CD4-positive, alpha-beta T cell treated with Interleukin-10 for 1 hour (primary cell): ENCODE measurements at places on chromosomes 11 and 22.

GRCh38 chr22:48576333-48577013, 1251.2 kb downstream of the BRD1 start:
- no peak for DNase-seq

- DNase-seq = no peak
These were observed 16.1 kb downstream of the MFNG start for GRCh38 chr22:37470087-37470445.

- DNase-seq = no peak
These were observed 15.3 kb downstream of the LINC01488 start for GRCh38 chr11:69496631-69497220.

DNA sequence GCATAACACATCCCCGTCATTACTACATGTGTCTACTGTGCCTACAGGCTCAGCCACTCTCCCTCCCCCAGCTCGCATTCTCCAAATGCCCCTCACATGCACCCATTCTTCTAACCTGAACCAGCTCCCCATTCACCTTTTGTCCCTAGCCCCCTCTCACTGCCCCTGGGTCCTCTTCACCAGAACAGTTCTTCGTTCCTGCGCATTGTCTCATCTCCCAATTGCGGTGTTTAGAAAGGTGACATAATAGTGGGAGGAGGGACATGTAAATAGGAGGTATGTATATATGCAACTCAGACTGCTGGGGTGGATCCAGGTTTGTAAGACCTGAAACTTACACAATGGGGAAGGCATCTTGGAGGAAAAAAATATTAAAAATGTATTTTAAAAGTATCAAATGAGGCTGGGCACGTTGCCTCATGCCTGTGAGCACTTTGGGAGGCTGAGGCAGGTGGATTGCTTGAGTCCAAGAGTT, 4.7 kb upstream of the VSIG2 start:
- no peak for DNase-seq

GRCh38 chr11:45473341-45473895, 187.3 kb upstream of the SYT13 start:
- DNase-seq = no peak
